ENCODE measurements at places on chromosomes 13 and 19.

DNA sequence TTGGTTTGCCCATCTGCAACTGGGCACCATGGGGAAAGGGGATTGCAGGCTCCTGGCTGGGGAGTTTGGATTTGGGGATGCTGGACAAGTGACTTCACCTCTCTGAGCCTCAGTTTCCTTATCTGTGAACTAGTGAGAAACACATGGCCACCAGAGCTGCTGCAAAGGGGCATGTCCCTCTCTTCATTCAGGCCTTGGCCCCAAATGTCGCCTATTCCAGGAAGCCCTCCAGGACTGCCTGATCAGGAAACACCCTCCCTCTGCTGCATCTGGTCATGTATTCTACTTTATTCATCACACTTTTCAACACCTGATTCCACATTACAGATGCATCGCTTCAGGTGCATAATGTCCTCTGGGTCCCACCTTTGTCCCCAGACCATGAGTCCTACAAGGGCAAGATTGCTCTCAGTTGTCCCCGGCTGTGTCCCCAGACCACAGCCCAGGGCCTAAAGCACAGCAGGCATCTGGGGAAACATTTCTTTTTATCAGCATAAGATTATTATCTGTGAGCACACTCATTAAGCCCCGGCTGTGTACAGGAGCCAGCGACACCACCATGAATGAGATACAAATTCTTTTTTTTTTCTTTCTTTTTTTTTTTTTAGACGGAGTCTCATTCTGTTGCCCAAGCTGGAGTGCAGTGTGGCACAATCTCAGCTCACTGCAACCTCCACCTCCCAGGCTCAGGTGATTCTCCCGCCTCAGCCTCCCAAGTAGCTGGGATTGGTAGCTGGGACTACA lies 37.5 kb downstream of the ARRDC2 start:
- DNase-seq: no peak

- no peak for DNase-seq
Observed at GRCh38 chr19:4525563-4526002, 7.3 kb upstream of the PLIN4 start.

DNA sequence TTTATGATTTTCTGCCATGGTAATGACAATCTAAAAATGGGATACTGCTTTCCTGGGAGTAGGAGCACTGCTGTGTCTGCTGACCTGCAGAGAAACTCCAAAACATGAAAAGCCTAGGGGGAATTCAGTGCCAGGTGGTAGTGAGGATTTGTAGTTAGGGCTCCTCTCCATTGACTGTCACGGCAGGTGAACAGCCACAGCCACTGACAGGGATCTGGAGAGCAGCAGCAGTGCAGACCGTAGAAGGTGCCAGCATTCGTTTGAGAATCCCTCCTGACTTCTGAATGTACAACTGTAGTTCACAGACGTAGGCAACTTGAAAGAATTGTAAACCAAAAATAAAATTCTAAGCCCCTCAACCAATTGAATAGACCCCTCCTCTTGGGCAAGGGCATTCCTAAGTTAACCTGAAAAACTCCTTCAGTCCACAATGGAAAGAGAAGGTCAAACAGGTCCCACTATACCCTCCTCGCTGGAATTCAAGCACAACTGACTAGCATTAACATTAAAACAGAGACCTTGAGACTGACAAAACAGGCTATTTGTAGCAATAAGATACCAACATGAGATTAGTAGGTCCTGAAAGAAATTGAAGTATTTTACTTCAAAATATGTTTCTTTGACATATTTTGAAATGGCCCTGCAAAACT lies 1328.8 kb downstream of the OLFM4 start:
- no peak for DNase-seq

DNA sequence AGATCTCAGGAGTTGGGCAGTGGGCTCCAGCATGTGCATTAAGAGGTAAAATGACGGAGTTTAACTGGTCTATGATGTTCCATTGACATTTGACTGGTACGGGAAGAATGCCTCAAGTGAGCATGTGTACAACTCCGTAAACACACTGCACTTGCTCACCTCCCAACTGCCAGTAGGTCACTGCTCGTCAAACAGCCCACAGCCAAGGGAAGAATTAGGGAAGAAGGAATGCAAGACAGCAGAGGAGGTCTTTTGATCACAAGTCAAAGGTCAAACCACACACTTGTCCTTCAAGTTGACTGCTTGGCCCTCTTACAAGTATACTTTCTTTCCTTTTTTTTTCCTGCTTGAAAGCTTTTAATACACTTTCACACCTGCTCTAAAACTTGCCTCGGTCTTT lies 236.7 kb downstream of the B3GLCT start:
- DNase-seq: no peak

- no peak for DNase-seq
Observed at GRCh38 chr19:35162471-35163326, 8.2 kb downstream of the FXYD5 start.

- no peak for DNase-seq
Observed at GRCh38 chr19:47176627-47177090, 46.0 kb downstream of the SAE1 start.

DNA sequence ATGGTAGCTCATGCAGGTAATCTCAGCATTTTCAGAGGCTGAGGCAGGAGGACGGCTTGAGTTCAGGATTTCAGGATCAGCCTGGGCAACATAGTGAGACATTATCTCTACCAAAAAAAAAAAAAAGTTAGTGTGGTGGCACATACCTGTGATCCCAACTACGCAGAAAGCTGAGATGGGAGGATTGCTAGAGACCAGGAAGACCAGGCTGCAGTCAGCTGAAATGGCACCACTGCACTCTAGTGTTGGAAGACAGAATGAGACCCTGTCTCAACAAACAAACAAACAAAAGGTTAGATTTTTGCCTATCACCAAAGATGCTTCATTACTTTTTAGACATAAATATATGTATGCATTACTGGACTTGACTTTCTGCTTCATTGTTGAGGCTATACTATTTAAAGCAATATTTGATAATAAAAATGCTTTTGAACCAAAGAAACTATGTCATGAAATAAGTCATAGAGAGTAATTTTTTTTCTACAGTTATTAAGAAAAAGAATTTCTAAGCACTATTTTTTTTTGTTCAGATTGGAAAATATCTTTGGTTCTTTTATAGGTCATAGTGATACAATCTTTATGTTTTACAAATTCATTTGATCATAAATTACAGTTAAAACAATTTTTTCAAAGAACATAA lies 1180.1 kb upstream of the ATXN8OS start:
- no peak for DNase-seq

- DNase-seq: no peak
Observed at GRCh38 chr13:112481458-112481857, 105.3 kb downstream of the SPACA7 start.
